ENCODE measurements at places on chromosomes 7 and 10.

DNA sequence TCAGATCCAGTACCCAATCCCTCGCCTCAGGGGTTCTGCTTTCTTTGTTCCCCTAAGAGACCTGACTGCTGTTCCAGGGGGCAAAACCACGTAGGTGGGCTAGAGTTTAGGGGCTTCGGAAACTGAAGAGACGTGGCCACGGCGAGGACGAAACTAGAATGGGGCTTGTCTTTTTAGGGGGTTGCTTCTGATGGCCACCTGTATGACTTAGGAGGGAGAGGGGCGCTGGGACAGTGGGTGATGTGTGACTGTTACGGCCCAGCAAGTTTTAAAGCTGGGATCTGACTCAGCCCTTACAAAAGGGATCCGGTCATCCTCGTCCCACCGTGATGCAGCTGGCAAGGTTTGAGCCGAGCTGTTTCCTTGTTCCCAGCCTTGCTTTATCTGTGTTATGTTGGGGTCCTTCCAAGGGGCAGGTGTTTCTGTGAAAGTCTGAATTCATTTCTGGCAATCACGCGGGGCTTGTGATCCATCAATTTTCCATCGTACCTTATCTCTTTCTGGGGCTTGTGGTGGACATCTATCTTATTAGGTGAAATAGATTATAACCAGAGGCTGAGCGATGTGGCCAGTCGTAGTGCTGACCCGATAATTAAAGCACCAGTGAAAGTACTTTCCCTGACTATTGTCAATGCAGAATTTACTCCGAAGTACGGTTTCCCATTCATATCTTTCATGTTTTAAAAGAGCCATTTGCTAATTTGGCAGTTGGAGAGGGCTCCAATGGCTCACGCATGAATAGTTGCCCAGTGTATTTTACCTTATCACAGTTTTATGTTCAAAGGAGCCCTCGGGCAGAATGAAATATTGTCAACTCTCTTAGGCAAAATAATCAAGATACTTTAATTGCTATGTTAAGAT is 830 bp downstream of the MET start:
- no peak for DNase-seq

DNA sequence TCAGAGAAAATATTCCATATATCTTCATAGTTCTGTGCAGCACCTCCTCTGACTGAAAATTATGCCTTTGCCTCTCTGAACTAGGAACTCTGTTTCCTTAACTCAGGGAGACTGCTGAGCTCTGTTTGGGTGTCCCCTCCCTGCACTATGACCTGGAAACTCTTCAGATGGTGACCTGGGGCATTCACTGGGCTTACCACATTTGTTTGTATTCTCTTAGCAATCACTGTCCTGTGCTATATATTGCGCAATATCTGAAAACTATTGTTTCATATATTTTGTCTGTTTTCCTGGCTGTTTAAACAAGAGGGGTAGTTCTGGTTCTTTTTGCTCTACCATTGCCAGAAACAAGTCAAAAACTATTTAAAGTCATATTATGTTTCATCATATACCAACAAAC is 181.8 kb upstream of the KIAA1217 start:
- no peak for DNase-seq

- no peak for DNase-seq
Measured at GRCh38 chr10:36057180-36057579, 415.1 kb upstream of the FZD8 start.

DNA sequence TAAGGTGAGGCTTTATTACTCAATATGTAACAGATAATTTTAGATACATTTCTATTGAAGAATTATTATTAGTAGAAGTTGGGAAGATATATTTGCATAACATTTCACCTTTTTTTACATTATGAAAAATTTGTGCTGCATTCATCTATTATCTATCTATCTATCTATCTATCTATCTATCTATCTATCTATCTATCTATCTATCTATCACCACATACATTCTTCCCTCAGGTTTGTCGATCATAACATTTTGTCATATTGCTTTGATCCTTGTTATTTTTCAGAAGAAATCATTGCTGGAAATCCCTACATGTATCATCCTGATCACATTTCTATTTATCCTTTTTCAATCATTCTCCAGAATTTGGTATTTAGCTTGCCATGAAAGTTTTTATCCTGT is 49.3 kb upstream of the CALCR start:
- no peak for DNase-seq

Data from globus pallidus (tissue), 1 donor.